ENCODE measurements at places on chromosomes 4 and X.

DNA sequence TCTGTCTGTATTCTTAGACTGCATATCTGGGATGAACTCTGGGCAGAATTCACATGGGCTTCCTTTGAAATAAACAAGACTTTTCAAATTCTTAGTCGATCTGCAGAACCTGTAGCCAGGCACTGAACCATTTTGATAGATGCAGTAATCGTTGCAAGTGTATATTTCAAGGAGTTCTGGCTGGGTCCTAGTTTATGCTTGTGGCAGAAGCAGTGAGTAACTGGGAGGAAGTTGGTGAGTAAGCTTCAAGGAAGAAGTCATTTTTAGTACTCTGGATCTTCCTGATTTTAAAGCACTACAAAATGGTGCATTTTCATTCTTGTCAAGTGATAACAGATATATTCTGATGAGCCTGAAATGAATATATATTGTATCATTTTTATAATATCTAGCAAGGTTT lies 9.5 kb downstream of the HPRT1 start:
- no peak for DNase-seq

GRCh38 chr4:174340714-174341113 lies 57.0 kb downstream of the CEP44 start:
- no peak for DNase-seq

DNA sequence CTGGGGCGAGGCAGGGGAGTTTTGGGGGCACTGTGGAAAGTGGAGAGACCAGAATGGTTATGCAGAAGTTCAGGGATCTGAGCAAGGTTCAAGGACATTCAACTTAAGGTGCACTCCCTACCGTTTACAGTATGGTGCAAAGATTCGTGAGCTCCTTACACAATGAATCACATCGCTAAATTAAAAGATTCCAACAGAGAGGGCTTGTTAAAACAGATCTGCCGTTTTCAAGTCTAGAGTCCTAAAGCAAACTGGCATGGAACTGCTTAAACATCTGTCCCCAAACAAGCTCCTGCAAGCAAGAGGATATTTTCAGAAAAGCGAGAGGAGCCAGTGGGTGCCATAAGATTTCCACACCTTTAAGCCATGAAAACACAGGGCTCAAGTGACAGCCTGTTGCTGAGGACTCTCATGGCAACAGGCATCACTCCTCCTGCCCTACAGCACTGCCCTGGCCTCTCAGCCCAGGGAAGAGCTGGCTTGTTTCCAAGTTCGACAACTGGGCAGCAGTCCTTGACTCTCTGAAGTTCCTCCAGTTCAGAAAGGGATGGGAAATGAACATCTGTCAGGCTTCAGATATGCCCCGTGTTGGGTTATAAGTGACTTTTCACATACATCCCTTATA lies 10.0 kb downstream of the FAM184B start:
- no peak for DNase-seq

GRCh38 chr4:11344916-11345315 lies 83.8 kb downstream of the HS3ST1 start:
- no peak for DNase-seq

DNA sequence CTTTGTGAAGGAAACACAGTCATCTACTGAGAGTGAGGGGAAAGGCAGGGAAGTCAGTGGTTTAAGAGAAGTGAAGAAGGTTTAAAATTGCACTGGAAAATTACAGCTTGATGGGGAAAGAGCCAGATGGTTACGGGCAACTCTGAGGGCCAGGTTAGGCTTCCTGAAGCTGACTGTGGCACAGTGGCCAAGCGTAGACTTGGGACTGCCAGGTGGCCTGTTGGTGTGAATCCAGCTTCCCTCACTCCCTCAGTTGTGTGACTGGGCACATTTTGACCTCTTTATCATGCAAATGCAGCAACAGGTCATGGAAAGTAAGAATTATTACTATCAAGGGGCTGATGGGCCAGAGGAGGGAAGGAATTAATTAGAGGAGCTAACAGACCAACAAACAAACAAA lies 390.1 kb downstream of the UNC5C start:
- DNase-seq, result no peak

DNA sequence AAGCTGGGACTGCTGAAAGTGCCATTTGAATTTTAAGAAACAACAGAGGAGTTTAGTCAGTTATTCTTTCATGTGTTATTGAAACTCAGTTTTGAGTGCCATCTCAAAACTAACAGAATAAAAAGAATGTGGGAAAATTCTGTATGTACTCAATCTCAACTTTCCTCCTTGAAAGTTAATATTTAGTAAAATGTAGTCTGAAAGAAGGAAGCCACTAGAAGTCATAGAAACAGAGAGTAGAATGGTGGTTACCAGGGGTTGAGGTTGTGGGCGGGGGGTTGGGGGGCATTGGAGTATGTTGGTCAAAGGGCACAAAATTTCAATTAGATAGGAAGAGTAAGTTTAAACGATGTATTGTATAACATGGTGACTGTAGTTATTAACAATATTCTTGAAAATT lies 628.3 kb upstream of the MAGEB2 start:
- DNase-seq, result no peak

DNA sequence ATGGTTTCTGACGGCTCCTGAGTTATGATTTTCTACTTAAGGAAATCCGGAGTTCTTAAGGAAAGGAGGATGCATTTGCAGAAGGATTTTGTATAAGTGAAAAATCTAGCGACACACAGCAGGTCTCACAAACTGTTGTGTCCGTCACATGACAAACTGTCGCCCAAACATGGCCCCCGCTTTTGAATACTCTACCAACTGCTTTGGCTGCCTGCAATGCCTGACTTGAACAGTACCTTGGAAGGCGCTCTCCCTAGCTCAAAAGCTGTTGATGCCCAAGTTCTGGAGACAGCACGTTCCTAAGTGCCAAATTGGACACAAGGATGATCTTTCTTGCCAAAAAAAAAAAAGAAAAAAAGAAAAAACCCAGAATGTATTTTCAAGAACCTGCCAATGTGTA lies 103.2 kb downstream of the ENPP6 start:
- DNase-seq, result no peak

- DNase-seq, result no peak
These were observed 88.7 kb downstream of the DCTD start for GRCh38 chr4:182828360-182829025.

GRCh38 chrX:3669841-3670475 lies 43.5 kb downstream of the PRKX start:
- no peak for DNase-seq

- no peak for DNase-seq
These were observed 232.2 kb upstream of the FMR1 start for GRCh38 chrX:147679356-147680005.

DNA sequence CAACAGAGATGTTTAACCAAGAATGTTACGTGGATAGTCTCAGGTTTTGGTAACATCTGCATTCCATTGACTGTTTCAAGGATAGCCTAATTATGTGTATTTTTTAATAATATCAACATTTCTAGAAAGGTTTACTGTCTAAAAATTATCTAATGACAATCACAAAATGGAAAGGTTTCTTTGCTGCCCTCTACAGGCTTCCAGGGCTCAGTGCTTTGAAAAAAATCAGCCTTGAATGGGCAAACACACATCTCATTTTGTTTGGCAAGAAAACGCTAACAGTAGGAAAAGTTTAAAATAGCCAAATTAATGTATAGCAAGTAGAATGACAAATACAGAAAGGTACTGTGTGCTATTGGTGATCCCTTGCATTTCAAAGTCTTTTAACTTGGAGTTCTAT lies 223.4 kb upstream of the PRPS2 start:
- no peak for DNase-seq

GRCh38 chrX:144681501-144681900 lies 565.8 kb upstream of the SPANXN1 start:
- no peak for DNase-seq
